Effector memory CD4-positive, alpha-beta T cell (primary cell): ENCODE measurements at places on chromosomes 1 and 21.

DNA sequence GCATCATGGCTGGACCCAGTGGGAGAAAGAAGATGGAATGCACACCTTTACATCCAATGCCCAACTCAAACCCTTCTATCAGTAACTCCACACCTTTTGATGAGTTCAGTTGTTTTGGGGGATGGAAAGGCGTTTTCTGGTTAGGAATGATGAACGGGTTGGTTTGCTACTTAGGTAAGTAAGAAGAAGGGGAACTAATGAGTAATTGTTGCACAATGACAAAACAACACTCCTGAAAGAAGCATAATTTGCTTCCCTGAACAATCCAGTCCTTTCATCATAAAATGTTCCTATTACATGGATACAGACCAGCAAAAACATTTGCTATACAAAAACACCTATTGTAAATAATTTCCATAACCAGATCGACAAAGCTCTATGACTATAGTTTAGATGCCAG is 35.9 kb upstream of the NFIA start:
- no peak overlapping the region for H3K4me3 ChIP-seq
- H3K4me1 ChIP-seq, result peaks cover 9% of the 10 kb centered on the region
- DNase-seq, result no peak
- H3K27me3 ChIP-seq, result peaks cover 8% of the 10 kb centered on the region
- H3K36me3 ChIP-seq, result no peaks in the 10 kb centered on the region
- H3K27ac ChIP-seq, result no peak overlapping the region

- H3K27me3 ChIP-seq, result no peaks in the 10 kb centered on the region
- H3K4me1 ChIP-seq, result no peaks in the 10 kb centered on the region
- no peaks in the 10 kb centered on the region for H3K36me3 ChIP-seq
- DNase-seq, result no peak
Measured at GRCh38 chr1:168099337-168099801, 37.4 kb downstream of the GPR161 start.

GRCh38 chr1:100443811-100444571 is 91.7 kb downstream of the CDC14A start:
- no peak for DNase-seq
- peaks cover 71% of the 10 kb centered on the region for H3K4me1 ChIP-seq
- H3K36me3 ChIP-seq, result peaks cover 3% of the 10 kb centered on the region
- H3K4me3 ChIP-seq, result no peak overlapping the region
- H3K27me3 ChIP-seq, result no peaks in the 10 kb centered on the region

DNA sequence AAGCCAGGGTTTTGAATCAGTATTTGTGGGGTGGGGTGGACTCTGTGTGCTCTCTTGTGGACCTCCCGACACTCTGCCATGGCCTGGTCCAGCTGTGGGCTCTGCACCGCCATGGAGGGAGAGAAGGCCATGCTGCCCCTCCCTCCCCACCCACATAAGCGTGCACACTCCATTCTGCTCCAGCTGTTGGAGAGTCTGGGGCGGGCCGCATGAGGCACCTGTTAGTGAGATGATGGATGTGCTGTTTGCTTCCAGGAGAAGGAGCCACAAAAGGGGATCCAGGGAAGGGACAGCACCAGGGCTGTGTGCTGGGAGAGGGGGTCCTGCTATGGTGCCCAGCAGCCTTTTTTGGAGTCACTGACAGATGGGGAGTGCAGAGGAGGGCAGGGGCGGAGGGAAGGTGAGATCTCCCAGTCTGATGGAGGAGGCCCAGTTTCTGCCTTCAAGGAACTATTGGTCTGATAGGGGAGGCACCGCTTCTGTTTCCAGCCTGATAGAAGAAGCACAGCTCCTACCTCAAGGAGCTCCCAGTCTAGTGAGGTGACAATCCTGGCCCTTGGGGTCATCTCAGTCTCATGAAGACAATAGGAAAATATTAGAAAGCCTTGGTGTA is 101.5 kb downstream of the ACTL8 start:
- H3K27ac ChIP-seq, result no peak overlapping the region
- H3K27me3 ChIP-seq, result no peaks in the 10 kb centered on the region
- no peaks in the 10 kb centered on the region for H3K36me3 ChIP-seq
- no peaks in the 10 kb centered on the region for H3K4me1 ChIP-seq
- no peak overlapping the region for H3K4me3 ChIP-seq
- no peak for DNase-seq

DNA sequence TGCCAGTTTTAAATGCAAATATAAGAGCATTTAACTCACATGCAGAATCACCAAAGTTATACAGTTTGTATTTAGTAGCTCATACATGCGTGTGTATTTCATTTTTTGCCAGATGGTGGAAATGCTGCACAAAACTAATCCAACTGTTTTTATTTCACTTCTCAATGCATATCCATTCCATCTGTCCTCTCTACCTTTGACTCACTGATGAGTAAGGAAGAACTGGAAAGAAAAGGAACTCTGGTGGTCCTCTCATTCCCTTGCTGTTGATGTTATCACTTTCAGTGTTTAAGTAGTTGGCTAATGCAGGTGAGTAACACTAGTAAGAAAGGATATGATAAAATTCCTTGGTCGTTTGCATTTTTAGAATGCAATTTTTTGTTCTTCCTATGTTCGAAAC is 5.7 kb upstream of the SLC1A7 start:
- H3K36me3 ChIP-seq, result no peaks in the 10 kb centered on the region
- H3K27ac ChIP-seq, result no peak overlapping the region
- no peaks in the 10 kb centered on the region for H3K27me3 ChIP-seq
- no peak overlapping the region for H3K4me3 ChIP-seq
- no peak for DNase-seq

- no peak overlapping the region for H3K27ac ChIP-seq
- H3K4me1 ChIP-seq, result peaks cover 3% of the 10 kb centered on the region
- no peaks in the 10 kb centered on the region for H3K27me3 ChIP-seq
- H3K4me3 ChIP-seq, result no peak overlapping the region
- DNase-seq, result no peak
- peaks cover 4% of the 10 kb centered on the region for H3K36me3 ChIP-seq
Measured at GRCh38 chr1:150127868-150128267, 21.8 kb upstream of the PLEKHO1 start.

DNA sequence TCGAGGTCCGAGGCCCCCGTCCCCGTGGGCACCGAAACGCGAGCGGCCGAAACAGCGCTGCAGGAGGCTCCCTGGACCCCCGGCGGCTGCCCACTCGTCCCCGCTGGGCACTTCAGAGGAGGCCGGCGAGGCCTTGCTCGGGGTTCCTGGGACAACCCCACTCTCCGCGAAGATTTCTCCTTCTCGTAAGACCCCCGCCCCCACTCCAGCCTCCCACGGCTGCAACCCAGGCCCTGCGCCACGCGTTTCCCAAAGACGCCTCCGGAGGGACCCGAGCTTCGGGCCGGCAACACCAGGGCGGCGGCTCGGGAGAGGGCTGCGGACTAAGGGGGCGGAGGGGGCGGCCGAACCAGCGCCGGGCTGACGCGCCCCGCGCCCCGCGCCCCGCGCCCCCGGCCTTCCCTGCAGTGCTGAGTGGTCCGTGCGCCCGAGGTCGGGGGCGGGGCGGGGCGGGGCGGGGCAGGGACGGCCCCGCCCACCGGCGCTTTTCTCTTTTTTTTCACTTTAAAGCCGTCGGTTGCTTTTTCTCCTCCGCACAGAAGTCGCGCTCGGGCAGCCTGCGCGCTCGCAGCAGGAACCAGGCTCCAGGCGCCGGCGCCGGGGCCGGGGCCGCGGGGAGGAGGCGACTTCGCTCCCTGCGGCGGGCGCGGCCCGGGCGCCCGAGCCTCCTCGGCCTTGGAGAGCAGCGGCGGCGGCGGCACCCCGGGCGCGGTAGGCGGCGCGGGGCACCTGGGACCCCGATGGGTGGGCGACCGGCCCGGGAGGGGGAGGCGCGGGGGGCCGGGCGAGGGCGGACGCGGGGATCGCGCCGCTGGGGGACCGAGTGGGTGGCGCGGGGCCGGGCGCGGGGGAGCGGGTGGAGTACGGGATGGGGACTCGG is at the start of gene SPSB1:
Gene SPSB1, plus strand, starts transcription at position 534 of the 880 bp plus-strand sequence. CDS start 62,998 bp downstream, outside the sequence.
- peak within 1 kb of the TSS; percentile 74 for H3K4me3 ChIP-seq
- H3K36me3 ChIP-seq, result no peaks in the 10 kb centered on the region
- H3K27me3 ChIP-seq, result no peaks in the 10 kb centered on the region
- peak; percentile 52 for DNase-seq

- no peak for DNase-seq
- H3K27me3 ChIP-seq, result no peaks in the 10 kb centered on the region
- H3K27ac ChIP-seq, result no peak overlapping the region
- no peaks in the 10 kb centered on the region for H3K4me1 ChIP-seq
Measured at GRCh38 chr1:32005522-32005921, 8.1 kb upstream of the KHDRBS1 start.

DNA sequence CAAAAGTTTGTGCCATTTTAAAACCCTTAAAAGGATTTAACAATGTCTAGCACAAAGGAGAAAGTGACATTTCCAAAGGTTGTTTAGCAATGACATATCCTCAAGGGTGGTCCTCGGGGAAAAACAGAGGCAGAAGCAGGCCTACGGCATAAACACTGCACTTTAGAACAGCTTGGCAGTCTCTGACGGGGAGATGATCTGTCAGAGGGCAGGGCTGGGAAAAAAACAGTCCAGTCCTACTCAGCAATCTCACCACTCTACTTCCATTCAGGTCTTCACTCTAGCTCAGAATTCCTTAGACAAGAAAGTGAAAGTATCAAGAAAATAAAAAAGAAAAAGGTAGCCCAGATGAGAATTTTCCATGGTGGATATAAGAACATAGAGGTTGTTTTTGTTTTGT is 4.1 kb downstream of the CRYZ start:
- no peak for DNase-seq
- peaks cover under 1% of the 10 kb centered on the region for H3K36me3 ChIP-seq
- H3K27ac ChIP-seq, result no peak overlapping the region
- no peaks in the 10 kb centered on the region for H3K4me1 ChIP-seq
- no peaks in the 10 kb centered on the region for H3K27me3 ChIP-seq

DNA sequence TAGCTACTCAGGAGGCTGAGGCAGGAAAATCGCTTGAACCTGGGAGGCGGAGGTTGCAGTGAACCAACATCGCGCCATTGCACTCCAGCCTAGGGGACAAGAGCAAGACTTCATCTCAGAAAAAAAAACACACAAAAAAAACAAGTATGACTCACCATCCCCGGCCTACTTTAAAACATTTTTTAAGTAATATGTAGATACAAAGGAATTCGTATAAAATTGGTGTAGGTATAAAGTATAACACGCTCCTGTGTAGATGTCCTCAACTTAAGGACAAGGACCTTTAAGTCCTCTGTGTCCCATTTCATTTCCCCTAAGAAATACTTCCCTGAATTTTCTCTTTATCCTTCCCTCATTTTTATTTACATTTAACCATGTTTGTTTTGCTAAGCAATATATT is 73.4 kb upstream of the PKN2 start:
- no peak overlapping the region for H3K27ac ChIP-seq
- H3K36me3 ChIP-seq, result no peaks in the 10 kb centered on the region
- no peaks in the 10 kb centered on the region for H3K27me3 ChIP-seq
- no peak overlapping the region for H3K4me3 ChIP-seq

GRCh38 chr1:170247751-170248521 is 102.2 kb downstream of the NTMT2 start:
- no peaks in the 10 kb centered on the region for H3K36me3 ChIP-seq
- H3K27ac ChIP-seq, result no peak overlapping the region
- no peak overlapping the region for H3K4me3 ChIP-seq
- no peaks in the 10 kb centered on the region for H3K4me1 ChIP-seq
- H3K27me3 ChIP-seq, result no peaks in the 10 kb centered on the region
- DNase-seq, result no peak

- DNase-seq, result no peak
- peaks cover 49% of the 10 kb centered on the region for H3K36me3 ChIP-seq
- H3K27me3 ChIP-seq, result no peaks in the 10 kb centered on the region
- no peaks in the 10 kb centered on the region for H3K4me1 ChIP-seq
Measured at GRCh38 chr21:43021191-43021590, 46.8 kb downstream of the PKNOX1 start.

DNA sequence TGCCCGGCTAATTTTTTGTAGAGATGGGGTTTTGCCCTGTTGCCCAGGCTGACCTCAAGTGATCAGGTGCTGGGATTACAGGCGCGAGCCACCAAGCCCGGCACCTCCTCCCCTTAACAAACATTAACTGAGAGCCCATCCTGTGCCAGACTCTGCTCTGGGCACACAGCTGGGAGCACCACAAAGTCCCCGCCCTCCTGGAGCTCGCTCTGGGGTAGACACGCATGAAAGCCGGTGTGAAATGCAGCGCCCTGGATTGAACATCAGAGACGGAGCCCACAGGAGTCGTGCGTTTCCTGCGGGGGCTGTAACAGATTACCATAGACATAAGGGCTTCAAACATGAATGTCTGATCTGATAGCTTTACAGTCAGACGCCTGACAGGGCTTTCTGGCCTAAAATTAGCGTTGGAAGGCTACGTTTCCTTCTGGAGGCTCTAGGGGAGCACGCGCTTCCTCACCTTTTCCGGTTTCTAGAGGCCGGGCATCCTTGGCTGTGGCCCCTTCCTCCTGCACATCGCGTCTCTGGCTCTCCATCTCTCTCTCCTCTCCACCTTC is 14.3 kb downstream of the SLC27A3 start:
- no peak overlapping the region for H3K4me3 ChIP-seq
- H3K27ac ChIP-seq, result no peak overlapping the region
- no peak for DNase-seq
- H3K27me3 ChIP-seq, result no peaks in the 10 kb centered on the region
- H3K4me1 ChIP-seq, result no peaks in the 10 kb centered on the region
- H3K36me3 ChIP-seq, result no peaks in the 10 kb centered on the region

DNA sequence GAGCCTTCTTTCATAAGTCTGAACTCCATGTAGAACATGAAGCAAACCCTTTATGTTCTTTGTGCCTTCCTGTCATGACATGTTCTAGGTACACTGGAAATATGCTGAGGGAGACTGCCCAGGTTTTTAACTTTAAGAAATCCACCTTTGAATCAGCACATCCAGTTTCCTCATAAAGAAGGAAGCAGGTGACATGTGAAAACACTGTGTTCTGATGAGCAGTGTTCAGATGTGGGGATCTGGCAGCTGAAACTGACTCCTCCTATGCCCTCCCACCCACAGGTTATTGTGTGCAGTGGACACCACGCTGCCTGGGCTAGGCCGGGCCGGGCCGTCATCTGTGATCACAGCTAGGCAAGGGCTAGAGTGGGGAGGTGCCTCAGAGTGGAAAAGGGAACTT is 51.1 kb downstream of the CNN3 start:
- no peak overlapping the region for H3K4me3 ChIP-seq
- no peak overlapping the region for H3K27ac ChIP-seq
- H3K27me3 ChIP-seq, result no peaks in the 10 kb centered on the region
- DNase-seq, result no peak
- H3K4me1 ChIP-seq, result no peaks in the 10 kb centered on the region
- no peaks in the 10 kb centered on the region for H3K36me3 ChIP-seq

- H3K27me3 ChIP-seq, result no peaks in the 10 kb centered on the region
- no peak for DNase-seq
- H3K36me3 ChIP-seq, result no peaks in the 10 kb centered on the region
- H3K4me1 ChIP-seq, result peaks cover 5% of the 10 kb centered on the region
- no peak overlapping the region for H3K27ac ChIP-seq
Measured at GRCh38 chr1:42340093-42340492, 5.1 kb upstream of the FOXJ3 start.

DNA sequence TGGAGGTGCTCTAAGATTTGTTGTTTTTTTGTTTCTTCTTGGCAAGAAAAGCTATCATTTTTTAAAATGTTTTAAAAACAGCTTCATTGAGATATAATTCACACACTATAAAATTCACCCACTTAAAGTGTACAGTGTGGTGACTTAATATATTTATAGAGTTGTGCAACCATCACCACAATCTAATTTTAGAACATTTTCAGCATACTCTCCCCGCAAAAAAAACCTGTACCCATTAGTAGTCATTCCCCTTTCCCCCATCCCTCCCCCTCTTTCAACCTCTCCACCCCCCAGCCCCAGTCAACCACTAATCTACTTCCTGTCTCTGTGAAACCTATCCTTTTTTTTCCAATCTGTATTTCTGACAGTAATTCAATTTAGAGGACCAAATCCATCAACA is 30.6 kb downstream of the ZC3H11B start:
- DNase-seq, result no peak
- H3K36me3 ChIP-seq, result no peaks in the 10 kb centered on the region
- no peak overlapping the region for H3K4me3 ChIP-seq
- no peaks in the 10 kb centered on the region for H3K27me3 ChIP-seq
